ENCODE measurements at places on chromosomes 6 and 20. TPM values are rescaled to one million over a fixed set of nuclear protein-coding genes. Genes with fewer than 3 reads are reported as not detected.

DNA sequence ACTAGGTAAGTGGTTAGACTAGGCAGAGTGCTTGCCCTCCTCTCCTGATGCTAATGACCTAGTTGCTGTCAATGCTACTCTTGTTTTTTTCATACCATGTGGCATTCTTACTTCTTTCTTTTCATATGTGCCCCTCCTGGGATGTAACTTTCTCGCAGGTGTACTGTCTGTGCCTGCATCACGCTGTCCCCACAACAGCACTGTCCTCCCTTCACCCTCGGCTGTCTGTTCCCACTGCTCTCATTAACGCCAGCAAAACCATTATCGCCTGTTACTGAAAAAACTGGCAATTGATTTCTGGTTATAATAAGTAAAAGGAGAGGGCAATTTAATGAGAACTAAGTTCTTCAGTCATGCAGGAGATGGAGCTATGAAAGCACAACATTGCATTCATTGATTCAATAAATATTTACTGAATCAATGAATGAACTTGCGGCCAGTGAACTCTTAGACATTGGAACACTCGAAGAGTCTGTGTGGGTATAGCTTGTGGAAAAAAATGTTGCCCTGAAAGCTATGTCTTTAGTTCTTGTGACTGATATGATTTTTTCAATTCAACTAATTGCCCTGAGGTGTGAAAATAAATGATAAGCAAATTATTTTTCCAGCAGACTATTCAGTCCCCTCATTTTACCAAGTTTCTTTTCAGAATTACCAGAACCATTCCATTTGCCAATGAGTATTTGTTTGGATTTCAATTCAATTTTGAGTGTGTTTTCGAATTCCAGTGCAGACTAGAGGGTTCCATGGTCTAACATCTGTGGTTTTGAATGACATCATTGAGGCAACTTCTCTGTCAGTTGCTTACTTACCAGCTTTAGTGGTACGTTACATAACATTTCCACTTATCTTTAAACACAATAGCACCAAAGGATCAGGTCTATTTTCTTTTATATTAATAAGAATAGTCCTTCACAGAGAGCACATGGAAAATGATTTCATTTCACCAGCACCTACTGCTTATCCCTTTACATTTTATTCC is 2.1 kb downstream of the SLC17A4 start:
- no peak for DNase-seq

- DNase-seq: no peak
These were observed 5.5 kb downstream of the ANKEF1 start for GRCh38 chr20:10040070-10040975.

GRCh38 chr20:33450867-33451266 is 7.3 kb upstream of the SNTA1 start:
- no peak for DNase-seq

DNA sequence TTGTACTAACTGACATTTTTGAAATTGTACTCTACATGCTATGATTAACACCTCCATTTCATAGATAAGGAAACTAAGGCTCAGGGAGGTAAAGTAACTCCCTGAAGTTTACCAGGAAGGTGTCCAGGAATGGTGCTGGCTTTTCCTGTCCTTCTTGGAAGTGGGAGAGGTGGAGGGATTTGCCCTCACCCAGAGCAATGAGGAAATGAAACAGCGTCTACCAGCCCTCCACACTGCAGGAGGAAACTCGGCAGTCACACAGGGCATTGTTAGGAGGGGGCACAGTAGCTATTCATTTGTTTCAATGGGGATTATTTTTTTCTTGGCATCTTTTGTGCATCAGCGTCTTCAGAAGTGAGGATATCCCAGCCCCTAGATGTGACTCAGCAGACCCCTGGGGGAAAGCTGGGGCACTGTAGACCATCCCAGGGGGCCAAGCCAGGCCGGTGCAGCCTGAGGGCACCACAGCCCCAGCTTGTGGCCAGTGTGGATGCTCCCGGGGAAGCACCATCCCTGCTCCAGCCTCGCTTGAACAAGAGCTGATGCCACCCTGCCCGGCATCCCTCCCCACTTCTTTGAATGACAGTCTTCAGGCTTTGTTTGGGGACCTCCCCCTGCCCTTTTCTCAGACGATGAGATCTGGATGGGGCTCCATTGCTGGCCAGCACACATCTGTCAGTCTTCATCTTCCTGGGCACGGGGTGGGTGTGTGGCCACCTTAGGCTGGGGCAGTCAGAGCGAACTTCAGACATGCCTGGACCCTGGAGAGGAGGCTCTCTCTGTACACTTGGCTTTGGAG is 224.4 kb upstream of the PMEPA1 start:
- no peak for DNase-seq

DNA sequence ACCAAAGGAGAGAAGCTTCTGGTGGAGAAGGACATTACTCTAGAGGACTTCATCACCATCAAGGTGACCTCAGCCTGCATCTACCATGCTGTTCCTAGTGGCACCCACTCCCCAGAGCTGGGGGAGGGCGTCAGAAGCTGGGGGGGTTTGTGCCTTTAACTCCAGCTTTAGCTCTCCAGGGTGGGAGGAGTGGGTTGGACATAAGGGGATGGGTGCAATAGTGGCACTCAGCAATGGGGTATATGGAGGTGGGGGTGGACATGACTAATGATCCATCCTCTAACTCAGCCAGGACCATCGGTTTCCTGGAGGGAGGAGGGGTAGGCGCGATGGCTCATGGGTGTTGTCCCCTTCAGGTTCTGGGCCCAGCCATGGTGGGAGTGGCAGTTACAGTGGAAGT is 40.1 kb downstream of the SNRPB start:
- no peak for DNase-seq

DNA sequence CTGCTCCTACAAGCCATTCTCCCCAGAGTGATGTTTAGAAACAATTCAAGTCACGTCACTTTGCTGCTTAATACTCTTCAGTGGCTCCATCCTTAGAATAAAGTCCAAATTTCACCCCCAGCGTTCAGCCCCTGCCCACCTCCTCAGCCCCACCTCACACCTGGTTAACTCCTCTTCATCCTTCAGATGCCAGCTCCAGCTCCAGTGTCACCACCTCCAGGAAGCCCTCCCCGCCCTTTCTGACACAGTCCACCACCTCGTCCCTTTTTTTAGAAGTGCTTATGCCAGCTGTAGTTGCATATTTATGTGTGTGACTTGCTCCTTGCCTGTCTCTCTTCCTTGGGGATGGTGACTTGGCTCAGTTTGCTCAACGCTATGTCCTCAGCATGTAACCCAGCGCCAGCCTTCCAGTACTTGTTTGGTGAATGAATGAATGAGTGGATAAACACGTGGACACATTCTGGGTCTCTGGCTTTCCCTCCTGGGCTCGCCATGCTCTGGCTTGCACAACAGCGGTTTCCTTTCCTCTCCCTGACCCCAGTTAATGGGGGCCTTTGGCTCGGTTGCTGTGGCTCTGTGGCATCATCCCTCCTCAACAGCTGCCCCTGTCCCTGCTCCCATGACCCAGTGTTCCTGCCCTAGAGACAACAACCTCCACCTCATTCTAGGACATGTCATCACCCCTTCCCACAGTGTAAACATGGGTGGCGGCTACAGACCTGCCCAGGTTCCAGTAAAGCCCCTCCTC is 3.7 kb upstream of the IP6K3 start:
- no peak for DNase-seq

ANKRD66 gene
- not detected for total RNA-seq

- no peak for DNase-seq
These were observed 223.4 kb upstream of the FOXA2 start for GRCh38 chr20:22807646-22808244.

DNA sequence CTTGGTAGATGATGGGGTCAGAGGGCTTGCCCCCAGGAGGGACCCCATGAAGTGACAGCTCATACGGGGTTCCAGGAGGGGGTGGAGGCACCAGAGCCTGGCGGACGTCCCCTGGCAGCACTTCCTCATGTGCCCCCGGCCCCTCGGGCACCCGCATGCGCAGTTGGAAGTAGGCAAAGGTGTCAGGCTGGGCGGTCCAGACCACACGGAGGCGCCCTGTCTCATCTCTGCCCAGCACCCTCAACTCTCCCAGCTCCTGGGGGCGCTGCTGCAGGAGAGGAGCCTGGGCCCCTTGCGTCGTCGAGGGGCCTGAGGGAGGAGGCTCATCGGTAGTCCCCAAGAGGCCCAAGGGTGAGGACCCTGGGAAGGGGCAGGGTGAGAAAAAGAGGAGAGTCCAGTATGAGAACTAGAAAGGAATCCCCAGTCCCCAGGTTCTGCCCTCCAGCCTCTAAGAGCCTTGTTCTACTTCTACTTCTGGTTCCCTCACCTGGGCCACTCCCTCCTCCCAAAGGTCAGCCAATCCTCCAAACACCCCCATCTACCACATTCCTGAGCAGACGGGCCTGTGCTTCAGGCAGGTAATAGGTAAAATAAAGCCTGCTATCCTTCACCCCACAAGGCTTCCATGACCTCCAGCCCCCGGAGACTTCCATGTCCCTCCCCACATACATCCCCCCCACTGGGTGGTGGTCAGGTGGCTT is 23.2 kb downstream of the TNXB start:
- no peak for DNase-seq

DNA sequence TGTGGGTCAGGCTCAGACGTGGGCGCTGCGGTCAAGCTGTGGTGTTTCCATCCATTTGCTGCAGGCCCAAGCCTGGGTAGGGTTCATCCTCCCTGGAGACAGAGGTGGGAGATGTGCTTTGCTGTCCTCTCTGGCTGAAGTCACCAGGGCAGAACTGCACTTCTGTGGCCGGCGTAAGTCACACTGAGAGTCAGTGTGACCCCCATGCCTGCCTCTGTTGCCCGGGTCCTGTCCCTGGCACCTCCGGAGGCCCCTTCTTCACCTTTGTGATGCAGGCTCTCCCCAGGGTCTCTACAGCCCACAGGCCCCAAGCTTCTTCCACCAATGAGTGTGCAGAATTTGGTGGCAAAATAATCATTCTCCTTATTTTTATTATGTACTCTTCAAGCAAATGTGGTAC is 53.8 kb upstream of the DACT2 start:
- no peak for DNase-seq

DNA sequence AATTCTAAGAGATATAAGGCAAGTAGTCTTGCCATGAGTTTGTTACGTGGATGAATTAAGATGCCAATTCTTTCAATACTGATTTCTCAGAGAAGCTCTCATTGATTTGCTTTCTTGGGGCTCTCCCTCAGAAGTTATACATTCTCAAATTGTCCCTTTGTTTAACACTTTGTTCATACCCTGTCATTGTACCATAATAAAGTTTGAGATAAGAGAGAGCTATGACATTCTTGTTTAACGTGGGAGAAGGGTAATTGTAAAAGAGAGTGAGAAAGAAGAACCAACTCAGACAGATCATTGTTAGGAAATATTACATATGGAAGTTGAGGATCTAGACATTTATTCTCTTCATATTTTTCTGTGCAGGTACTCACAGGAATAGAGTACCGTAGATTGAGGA is 19.1 kb downstream of the ACSS2 start:
- DNase-seq: no peak

SOX18 gene
- 50.7 TPM for total RNA-seq

DNA sequence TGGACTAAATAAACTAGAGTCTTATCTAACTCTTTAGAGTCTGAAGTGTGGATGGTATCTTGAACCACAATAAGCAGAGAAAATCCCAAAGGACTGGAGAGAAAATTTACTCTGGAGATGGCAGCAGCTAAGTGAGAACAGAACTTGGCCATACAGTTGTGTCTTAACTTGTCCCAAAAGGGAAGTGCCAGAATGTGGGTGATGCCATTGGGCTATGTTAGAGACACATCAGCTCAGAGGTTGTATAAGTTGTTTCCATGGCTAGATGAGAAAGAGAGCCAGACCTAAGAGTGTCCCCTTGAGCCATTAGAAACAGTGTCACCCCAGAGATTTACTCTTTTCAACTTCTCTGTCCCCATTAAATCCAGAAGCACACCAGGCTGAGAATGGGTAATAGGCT is 36.2 kb downstream of the FOXO3 start:
- no peak for DNase-seq

KCNB1 gene
- 2.3 TPM for total RNA-seq

GRCh38 chr6:122829456-122829855 is 40.4 kb downstream of the SMPDL3A start:
- DNase-seq: no peak

GRCh38 chr20:37796121-37796520 is 102.3 kb downstream of the CTNNBL1 start:
- no peak for DNase-seq

MOCS3 gene
- total RNA-seq: 2.8 TPM

DNA sequence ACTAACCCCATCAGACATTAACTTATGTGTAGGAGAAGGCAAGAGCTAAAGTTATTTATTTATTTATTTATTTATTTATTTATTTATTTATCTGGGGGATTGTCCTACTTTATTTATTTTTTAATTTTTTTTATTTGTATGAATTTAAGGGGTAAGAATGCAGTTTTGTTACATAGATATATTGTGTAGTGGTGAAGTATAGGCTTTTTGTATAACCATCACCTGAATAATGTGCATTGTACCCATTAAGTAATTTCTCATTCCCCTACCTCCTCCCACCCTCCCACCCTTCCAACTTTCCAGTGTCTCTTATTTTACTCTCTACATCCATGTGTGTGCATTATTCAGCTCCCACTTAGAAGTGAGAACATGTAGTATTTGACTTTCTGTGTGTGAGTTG is 51.6 kb downstream of the SPTLC3 start:
- DNase-seq: no peak

DNA sequence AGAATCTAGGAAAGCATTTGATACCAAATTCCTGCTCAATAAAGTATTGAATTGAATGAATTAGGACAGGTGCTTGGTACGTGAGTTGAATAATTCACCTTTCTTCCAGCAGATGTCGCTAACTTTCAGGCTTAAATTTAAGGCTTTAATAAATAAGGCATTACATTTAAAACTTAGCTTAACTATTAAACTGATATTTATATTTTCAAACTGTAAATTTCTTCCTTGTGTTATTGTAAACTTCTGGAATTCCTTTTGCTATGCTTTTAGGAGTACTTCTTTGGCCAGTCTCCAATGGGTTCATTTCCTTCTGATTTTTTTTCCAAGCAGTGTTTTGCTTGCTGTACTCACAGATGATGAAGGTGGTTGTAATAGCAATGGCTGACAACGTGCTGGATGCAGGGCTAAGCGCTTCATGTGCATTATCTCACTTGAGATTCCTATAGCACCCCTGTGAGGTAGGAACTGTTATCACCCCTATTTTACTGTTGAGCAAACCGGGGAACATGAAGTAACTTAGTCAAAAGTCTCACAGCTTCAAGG is 71.3 kb upstream of the SLC2A12 start:
- no peak for DNase-seq

DNA sequence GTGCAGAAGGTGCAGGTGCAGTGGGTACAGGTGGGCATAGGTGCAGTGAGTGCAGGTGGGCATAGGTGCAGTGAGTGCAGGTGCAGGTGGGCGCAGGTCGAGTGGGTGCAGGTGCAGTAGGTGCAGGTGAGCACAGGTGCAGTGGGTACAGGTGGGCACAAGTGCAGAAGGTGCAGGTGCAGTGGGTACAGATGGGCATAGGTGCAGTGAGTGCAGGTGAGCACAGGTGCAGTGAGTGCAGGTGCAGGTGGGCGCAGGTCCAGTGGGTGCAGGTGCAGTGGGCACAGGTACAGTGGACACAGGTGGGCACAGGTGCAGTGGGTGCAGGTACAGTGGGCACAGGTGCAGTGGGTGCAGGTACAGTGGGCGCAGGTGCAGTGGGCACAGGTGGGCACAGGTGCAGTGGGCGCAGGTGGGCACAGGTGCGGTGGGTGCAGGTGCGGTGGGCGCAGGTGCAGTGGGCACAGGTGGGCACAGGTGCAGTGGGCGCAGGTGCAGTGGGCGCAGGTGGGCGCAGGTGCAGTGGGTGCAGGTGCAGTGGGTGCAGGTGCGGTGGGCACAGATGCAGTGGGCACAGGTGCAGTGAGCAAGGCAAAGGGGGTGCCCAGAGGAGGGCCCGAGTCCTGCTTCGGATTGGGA is 15.3 kb downstream of the ZBTB46 start:
- no peak for DNase-seq

All from heart left ventricle (tissue), 16 donors.